ENCODE measurements at places on chromosomes 3 and 15. TPM values are rescaled to one million over a fixed set of nuclear protein-coding genes. Genes with fewer than 3 reads are reported as not detected.

- DNase-seq, result no peak
Measured at GRCh38 chr3:173970281-173970680, 572.7 kb downstream of the NLGN1 start.

DNA sequence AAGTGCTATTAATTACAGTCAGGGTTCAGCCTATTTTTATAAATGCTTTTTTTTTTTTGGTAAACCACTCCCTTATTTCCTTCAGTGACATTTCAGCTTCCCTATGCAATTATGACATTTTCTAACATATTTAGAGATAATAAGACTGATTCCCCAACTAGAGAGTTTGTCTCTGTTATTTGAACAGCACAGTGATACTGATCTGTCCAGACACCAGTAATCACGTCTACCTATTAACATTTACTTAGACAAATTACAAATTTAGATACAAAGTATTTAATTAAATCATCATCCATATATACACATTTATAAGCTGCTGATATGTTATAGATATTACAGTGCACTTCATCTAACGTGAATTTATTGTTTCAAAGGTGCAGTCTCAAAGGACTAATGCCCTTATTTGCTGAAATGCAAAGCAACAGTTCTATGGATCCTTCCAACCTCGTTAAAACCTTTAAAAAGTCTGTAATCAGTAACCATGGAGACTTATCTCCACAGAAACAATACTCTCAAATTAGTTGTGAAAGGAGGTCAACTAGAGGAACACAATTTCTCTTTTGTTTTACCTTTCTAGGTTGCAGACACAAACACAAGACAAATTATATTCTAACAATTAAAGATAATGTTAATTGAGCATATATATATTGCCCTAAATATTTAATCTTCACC, 1531.1 kb downstream of the SI start:
- no peak for DNase-seq

- DNase-seq, result no peak
Measured at GRCh38 chr3:41346698-41347270, 147.5 kb downstream of the CTNNB1 start.

DNA sequence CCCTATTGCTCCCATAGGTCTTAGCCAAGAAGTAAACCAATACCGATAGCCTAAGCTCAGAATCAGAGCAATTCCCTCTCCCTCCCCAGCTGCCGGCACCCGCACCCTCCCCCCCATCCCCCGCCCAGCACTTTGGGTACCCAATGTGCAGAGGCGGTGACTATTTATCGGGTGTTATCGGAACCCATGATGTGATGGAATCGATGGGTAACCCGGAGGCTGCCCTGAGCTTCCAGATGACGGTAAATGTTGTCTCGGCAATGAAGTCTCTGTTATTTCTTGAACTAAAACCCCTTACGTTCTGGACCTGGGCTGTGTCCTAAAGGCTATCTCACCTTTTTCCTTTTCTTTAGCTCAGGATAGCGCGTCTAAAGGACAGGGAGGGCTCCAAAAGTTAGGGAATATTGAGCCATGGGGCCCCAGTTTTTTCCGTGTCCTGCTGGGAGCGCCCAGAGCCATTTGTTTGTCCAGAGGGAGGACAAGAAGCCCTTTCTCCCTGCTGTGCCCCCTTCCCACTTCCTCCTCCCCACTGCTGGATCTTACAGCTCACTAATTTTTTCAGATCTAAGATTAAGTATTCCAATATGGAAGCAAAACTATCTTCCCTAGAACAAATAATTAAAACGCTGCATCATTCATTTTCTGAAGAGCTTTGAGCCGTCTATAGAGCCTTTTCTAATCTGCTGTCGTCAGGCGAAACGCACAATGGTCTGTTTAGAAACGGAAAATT, 1.5 kb downstream of the SLITRK3 start:
- no peak for DNase-seq

- DNase-seq, result peak; percentile 50
Measured at GRCh38 chr3:128550471-128551126, 57.6 kb upstream of the GATA2 start.

- no peak for DNase-seq
Measured at GRCh38 chr15:84834969-84835368, 17.8 kb downstream of the ALPK3 start.

DNA sequence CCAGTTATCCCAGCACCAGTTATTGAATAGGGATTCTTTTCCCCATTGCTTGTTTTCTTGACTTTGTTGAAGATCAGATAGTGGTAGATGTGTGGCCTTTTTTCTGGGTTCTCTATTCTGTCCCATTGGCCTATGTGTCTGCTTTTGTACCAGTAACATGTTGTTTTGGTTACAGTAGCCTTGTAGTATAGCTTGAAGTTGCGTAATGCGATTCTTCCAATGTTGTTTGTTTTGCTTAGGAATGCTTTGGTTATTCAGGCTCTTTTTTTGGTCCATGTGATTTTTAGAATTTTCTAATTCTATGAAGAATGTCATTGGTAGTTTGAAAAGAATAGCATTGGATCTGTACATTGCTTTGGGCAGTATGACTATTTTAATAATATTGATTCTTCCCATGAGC, 94.3 kb upstream of the CHMP2B start:
- no peak for DNase-seq

DNA sequence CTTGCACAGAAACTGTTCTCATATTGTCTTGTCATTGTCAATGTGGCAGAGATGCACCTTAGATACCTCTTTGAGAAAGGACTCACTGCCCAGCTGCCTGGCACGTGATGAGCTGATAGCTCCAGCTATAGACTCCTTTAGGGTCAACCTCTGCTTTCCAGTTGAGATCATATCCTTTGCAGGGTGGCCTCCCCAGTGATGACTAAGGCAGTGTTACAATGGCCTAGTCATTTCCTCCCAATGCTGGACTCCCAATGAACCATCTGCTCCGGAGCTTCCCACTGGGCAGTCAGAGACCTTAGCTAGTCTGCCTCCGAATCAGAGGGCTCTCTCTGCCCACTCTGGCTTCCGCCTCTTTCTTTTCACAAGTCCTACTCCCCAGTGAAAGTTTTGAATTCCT, 79.5 kb downstream of the CHRD start:
- no peak for DNase-seq

DNA sequence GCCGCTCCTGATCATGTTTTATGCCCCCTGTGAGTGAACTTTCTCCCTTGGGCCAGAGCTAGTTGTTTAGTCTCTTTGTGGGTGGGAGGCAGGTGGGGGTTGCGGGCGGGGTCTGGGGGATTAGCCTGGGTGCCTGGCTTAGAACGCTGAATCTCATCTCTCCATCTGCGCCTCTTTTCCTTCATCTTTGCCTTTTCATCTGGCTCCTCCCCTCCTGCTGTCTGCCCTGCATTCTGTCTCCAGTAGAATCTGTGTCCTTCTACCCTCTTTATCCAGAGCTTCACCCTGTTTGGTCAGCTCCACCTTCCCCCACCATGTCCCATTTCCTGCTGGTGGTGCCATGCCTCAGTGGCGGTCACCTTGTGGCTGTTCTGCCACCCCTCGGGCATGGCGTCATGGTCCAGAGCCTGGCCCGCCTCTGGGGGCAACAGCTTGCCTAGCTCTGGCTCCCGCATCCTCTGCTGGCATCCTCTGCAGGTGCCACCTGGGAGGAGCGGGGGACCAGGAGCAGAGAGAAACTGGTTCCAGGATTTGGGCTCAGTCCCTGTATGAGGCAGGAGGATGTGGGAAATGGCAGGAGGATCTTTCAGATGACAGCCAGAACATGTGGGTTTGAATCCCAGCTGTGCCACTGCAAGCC, 44.3 kb downstream of the PDIA5 start:
- DNase-seq, result no peak

DNA sequence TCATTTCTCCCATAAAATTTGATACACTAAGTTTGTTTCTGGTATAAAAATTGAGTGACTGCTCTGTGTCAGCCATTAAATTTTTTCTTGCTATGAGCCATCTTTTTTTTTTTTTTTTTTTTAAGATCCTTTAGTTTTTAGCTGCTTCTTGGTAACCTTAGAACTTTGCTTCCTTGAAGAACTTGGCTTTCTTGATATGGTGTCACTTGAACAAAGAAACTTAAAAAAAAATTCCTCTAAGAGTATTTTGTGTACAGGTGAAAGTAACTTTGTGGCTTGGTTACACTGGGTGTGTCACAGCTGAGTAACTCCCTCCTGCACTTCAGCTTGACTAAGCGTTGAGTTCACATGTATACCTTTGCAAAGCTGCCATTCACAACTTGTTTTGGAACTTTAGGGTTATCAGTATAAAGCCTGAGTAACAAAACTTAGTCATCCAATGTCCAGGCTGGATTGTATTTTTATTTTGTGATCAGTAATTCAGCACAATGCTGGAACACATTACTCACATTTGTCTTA, 6.5 kb downstream of the CHD2 start:
- DNase-seq, result no peak

DNA sequence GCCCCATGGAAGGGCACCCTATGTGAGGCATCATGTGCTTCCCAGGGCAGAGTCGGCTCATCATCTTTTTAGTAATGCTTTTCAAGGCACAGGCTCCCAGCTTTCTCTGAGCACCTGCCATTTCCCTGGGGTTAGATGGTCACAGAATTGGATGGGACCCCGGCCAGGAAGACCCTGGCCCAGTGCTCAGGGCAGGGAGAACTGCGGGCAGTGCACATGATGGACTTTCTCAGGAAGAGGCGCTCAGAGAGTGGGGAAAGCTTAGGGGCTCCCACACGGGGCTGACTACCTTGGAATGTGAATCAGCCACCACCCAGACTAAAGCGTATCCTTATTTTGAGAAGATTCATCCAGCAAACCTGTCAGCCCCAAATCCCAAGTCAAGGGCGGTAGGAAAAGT, 16.5 kb upstream of the SKOR1 start:
- DNase-seq, result no peak

GRCh38 chr3:171658841-171659240, 151.4 kb downstream of the PLD1 start:
- DNase-seq, result no peak

- no peak for DNase-seq
Measured at GRCh38 chr15:38080651-38081275, 146.3 kb downstream of the TMCO5A start.

GRCh38 chr15:79475306-79475705, 43.2 kb downstream of the MINAR1 start:
- DNase-seq, result no peak

DNA sequence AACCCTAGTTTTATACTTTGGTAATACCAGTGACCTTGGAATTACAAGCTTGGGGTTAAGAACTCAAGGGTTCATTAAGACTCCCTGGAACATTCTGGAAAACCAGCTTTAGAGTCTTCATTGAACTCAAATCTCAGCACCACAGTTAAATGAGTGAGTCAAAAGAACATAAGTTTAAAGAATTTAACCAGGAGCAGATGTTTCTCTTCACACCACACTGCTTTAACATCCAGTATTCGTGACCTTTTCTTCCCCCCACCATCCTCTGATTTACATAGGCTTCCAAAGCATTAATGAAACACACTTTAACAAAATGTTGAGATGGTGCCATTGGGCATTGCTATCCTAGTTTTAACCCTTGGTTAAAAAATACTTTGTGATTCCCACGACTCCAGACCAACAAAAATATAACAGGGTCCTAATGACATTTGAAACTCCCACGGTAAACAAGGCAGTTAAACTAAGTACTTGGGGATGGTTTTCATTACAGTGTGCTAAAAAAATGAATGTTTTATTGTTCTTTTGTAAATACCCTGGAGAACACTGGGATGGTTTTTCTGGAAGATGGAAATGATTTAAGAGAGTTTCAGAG, 123.9 kb downstream of the OXNAD1 start:
- no peak for DNase-seq

GRCh38 chr3:144590854-144591253, 619.2 kb downstream of the DIPK2A start:
- no peak for DNase-seq

DNA sequence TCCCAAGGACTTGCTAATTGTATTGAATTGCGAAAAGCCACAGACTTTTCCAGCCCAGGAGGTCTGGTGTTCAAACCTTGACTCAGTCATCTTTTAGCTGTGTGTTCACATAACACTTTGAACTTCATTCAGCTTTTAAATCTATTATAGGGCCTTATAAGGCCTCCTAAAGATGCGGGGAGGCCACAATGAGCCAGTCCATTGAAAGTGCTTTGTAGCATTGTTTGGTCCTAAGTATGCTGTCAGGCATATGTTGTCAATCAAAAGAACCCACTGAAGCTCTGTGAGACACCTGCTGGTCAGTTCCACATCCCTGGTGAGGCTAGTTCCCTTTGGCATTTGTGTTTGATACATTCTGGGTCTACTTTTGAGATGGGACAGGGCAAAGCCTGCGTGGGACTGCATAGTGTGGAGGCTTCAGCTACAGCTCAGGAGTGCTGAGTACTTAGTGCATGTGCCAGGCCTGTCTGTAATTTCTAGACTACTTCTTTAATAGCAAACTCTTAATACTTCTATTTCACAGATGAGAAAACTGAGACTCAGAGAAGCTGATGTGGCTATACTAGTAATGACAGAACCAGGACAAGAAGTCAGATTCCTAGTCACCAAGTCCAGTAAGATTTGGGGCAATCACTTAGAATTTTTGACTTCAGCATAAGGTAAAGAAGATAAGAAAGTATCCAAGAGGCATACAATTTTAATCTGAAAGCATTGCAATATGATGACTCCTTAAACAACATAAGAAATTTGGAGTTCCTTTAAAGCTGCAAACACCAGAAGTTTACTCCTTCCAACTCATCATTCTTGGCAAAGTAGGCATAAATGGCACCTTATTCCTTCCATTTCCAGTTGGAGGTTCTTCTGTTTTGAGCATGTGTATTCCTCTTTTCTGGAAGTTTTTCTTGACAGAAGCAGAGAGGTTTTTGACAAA, 213.0 kb downstream of the PDCD6IP start:
- DNase-seq, result no peak

DNA sequence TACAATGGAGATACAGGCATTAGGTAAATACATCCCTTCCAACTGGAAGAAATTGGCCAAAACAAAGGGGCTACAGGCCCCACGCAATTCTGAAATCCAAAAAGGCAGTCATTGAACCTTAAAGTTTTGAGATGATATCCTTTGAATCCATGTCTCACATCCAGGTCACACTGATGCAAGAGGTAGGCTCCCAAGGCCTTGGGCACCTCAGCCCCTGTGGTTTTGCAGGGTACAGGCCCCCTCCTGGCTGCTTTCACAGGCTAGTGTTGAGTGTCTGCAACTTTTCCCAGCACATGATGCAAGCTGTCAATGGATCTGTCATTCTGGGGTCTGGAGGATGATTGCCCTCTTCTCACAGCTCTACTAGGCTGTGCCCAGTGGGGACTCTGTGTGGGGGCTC, 766.7 kb downstream of the ZBBX start:
- no peak for DNase-seq

DNA sequence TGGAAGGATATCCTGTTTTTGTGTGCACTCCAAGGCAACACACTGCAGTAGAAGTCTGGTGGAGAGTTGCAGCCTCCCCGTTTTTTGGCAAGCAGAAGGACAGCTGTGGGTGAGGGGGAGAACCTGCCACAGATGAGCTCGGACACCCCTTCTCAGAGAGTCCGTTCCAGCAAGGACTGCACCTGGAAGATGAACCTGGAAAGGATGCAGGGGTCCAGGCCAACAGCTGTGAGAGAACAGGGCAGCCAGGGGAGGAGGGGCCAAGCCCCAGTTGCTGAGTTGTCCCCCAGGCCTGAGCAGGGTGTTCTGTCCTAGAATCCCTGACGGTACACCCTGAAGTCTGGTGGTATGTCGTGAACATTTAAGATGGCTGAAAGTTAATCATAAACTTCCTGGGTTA, 30.2 kb downstream of the ZXDC start:
- no peak for DNase-seq

Gene MESP2
- not detected for total RNA-seq

Gene FEZF2
- total RNA-seq, result not detected

Gene SLTM
- 87.9 TPM for total RNA-seq

Gene TUSC7
- not detected for total RNA-seq

Gene VIPR1
- 5.6 TPM for total RNA-seq

Gene RARRES1
- total RNA-seq, result 57.7 TPM

Gene ZNF148
- 47.3 TPM for total RNA-seq

Gene FBXO40
- not detected for total RNA-seq

Gene HHATL
- not detected for total RNA-seq

Measured in type B pancreatic cell (in vitro differentiated cells).